ENCODE measurements at places on chromosomes 4 and X.

DNA sequence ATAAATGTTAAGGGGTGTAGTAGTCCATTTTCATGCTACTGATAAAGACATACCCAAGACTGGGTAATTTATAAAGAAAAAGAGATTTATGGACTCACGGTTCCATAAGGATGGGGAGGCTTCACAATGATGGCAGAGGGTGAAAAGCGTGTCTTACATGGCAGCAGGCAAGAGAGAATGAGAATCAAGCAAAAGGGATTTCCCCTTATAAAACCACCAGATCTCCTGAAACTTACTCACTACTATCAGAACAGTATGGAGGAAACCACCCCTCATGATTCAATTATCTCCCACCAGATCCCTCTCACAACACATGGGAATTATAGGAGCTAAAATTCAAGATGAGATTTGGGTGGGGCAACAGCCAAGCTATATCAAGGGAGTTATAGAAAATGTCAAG lies 329.2 kb downstream of the DTHD1 start:
- no peak for DNase-seq
- H3K27me3 ChIP-seq = peaks cover 11% of the 10 kb centered on the region
- no peaks in the 10 kb centered on the region for H3K36me3 ChIP-seq
- H3K4me3 ChIP-seq = no peak overlapping the region

DNA sequence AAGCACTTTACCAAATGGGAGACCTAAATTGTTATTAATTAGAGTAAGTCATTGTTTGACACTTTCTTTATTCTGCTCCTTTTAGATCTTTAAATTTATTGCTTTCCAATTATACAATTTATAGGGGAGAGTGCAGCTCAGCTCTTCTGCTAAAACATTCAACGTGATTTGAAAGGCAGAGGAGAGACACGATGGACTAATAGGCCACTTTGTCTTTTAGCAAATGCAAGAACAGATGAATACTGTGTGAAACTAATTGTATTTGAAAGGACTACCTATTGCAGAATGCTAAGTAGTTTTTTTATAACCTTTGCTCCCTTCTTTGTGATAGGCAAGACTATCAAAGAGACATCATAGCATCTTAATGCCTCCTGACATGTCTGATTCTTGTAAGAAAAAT lies 320.4 kb upstream of the KLF3 start:
- no peak overlapping the region for H3K27ac ChIP-seq
- no peaks in the 10 kb centered on the region for H3K4me1 ChIP-seq
- no peak for DNase-seq
- H3K4me3 ChIP-seq = no peak overlapping the region
- H3K36me3 ChIP-seq = peaks cover 12% of the 10 kb centered on the region
- no peaks in the 10 kb centered on the region for H3K27me3 ChIP-seq

DNA sequence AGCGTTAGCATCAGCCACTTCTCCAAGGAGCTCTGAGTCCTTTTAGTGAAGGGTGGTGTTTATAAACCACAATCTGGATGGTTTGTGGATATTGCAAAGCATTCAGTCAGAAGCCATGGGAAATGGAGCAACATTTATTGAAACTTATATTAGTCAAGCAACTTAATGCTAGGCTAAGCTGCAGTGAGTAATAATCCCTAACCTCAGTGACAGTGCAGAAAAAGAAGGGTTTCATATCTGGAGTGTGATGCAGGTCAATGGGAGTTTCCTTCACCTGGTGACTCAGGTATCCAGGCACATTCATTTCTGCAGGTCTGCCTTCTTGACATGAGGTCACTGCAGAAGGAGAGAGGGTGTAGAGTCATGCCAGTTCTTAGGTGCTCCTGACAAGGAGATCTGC lies 10.4 kb upstream of the DRD5 start:
- H3K36me3 ChIP-seq = no peaks in the 10 kb centered on the region
- no peak overlapping the region for H3K27ac ChIP-seq

DNA sequence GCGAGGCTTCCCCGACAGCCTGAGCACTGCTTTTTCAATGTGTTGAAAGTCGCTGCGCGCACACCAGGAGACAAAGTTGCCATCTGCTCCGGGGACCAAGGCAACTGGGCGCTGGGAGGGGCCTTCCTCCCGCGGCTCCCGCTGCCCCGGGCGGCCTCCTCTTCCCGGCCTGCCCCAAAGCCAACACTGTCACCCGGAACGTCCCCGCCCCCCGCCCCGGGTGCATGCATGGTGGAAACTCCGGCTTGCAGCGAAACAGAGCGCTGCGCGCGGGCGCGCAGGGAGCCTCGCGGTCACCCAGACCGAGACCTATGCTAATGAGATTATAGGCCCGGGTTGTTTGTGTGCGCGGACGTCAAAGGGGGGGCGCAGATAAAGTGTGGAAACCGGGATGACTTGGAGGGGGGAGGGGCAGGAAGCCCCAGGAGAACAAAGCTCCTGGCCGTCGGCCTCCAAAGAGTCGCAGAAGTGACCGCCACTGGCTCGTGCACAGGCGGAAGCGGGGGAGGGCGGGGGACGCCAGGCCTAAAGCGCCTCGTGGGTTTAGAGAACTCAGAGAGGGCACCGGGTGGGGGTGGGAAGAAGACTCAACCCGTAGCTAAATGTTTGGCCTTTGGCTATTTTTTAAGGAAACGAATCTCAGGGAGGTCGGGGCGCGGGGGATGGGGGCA lies 88.8 kb downstream of the BCOR start:
- peaks cover 42% of the 10 kb centered on the region for H3K27me3 ChIP-seq
- peak overlapping the region; percentile 59 for H3K4me3 ChIP-seq
- peak; percentile 37 for DNase-seq
- H3K36me3 ChIP-seq = no peaks in the 10 kb centered on the region
- H3K4me1 ChIP-seq = peaks cover 26% of the 10 kb centered on the region

DNA sequence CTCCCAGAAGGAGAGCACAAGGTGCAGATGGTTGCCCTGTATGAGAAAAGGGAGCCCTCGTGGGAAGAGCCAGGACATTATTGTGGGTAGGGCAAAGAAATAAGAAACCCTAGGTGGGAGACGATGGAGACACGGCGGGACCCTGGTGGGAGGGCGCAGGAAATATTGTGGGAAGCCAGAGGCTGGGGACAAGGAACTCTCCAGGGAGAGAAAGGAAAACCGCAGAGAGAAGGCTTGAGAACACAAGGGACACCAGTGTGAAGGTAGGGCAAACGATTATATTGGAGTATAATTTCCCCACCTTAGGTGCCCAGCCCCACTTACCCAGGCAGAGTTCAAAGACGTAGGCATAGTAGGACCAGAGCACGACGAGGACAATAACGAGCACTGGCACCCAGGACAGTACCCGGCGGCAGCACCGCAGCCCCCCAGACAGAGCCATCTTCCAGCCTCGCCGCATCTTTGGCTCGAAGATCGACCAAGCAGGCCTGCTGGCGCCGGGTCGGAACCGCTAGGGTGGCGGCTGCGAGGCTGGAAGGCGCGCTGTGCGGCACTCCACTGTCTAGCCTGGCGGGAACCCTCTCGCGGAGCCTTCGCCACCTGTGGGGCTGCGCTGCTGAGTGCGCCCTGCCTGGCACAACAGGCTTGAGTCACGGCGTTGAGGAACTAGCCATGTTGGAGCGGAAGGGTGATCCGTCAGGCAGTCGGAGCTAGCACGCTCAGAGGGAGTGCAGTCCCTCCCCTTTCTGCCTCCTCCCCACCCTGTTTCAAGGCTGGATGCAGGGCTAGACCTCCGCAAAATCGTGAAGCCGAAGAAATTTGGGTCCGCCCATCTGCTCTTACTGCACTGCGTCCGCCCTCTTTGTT lies at the start of gene ZDHHC15:
TSS of gene ZDHHC15 (minus strand) at position 473 of the 867 bp plus-strand sequence. CDS start at position 460, 13 bp downstream.
- DNase-seq = peak; percentile 65
- H3K4me3 ChIP-seq = peak within 1 kb of the TSS; percentile 84
- H3K27ac ChIP-seq = peak within 1 kb of the TSS; percentile 71
- H3K27me3 ChIP-seq = no peaks in the 10 kb centered on the region
- H3K36me3 ChIP-seq = no peaks in the 10 kb centered on the region

DNA sequence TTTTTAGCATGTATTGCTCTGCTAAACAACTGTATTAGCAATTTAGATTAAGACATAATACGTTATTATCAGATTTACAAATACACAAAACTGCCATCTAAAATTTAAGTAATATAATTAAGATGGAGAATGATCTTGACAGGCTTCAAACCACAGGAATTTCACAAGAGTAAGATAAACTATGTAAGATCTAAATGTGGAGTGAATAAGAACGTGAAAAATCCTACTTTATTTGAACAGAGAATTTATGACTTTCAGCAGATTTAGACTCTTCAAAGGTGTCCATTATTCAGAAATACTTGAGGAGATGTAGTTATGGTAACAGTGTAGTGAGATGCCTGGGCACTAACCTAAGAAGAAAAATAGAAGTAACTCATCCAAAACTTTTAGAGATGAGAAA lies 73.2 kb downstream of the SLC4A4 start:
- no peaks in the 10 kb centered on the region for H3K4me1 ChIP-seq
- no peak overlapping the region for H3K27ac ChIP-seq
- H3K36me3 ChIP-seq = no peaks in the 10 kb centered on the region

- no peak overlapping the region for H3K27ac ChIP-seq
- H3K4me1 ChIP-seq = peaks cover 4% of the 10 kb centered on the region
- H3K27me3 ChIP-seq = no peaks in the 10 kb centered on the region
- DNase-seq = no peak
- H3K36me3 ChIP-seq = peaks cover 19% of the 10 kb centered on the region
These were observed 27.5 kb downstream of the SETD7 start for GRCh38 chr4:139528377-139529005.

DNA sequence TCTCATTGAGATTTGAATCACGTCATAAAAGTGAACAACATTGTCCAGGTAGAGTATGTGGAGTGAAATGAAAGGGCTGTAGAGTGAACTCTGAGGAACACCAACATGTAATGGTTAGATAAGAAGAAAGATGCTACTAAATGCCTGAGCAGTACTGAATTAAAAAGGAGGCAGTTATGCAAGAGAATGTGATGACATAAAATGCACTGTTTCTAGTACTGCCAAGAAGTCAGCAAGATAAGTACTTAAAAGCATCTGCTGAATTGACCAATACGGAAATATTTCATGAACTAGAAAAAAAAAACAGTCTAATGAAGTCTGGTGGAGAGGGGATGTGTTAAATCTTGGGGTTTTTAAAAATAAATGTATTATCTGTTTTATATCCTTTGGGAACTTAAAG lies 583.8 kb upstream of the GALNT7 start:
- H3K27ac ChIP-seq = no peak overlapping the region
- no peak overlapping the region for H3K4me3 ChIP-seq
- H3K36me3 ChIP-seq = no peaks in the 10 kb centered on the region
- no peak for DNase-seq

Data from activated naive CD8-positive, alpha-beta T cell treated with anti-CD3 and anti-CD28 coated beads for 36 hours (primary cell).